BJ (cell line): ENCODE measurements at places on chromosomes 12 and 14.

- DNase-seq, result no peak
These were observed 12.7 kb upstream of the HNF1A start for GRCh38 chr12:120965534-120966091.

DNA sequence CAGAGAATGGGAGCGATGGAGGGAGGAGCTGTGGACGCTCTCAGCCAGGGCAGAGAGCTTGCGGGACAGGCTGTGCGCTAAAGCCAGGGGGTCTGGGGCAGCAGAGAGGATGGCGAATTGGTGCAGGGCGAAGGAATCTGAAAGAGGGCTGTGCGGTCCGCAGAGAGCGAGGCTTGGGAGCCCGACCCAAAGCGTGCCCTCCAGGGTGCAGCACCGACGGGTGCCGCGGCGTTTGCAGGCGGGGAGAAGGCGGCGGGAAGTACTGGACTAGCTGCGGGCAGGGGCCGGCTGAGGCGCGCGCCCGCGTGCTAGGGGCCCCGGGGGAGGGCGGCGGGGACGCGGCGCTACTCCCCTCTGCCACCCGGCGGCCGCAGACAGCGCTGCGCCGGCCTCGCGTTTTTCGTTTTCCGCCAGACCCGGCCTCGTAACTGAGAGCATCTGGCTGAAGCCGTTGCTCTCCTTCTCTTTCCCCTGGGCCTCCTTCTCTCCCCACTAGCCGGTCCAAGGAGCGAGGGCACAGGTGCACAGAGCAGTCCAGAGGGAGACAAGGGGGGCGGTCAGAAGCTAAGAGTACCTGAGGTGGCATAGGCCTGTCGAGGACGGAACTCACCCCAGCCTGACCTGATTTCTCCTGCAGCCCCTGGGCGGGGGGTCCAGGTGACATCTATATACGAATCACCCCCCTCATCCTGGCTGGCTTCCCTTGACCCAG lies 24.9 kb downstream of the SLC6A12 start:
- DNase-seq, result no peak

DNA sequence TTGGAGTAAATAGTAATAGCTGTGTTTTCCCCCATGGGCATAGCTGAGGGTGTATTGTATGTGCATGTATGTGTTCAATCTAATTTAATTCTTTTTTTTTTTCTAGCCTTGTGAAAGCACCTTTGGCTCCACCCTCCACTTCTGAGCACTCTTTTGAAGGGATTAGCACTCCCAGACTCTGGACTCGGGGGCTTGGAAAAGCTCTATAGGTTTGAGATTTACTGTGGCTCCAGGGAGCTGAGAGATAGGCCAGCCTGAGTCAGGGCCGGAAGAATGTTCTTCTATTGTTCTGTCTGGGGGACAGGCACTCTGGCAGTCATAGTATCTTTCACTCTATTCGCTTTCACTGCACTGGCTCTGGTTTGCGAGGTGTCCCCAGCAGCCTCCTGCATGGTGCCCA lies 540.0 kb upstream of the TBX3 start:
- DNase-seq, result no peak

DNA sequence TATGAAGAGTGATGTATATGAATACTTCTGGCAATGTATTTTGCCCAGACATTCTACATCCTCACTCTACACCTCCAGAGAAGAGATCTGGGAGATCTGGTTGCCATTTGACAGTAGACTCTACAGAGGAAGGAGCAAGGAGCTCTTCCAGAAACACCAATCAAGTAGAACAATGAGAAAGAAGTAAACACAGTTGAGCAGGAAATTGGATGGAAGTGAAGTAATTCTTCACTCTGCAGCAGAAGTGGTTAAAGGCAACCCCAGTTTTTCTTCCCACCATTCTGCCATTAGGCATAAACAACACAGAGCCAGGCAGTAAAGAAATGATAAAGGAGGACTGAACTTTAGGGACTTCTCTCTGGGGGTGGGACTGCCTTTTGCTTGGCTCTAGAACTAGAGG lies 48.5 kb upstream of the PRICKLE1 start:
- no peak for DNase-seq

- no peak for DNase-seq
These were observed 233.7 kb downstream of the MON2 start for GRCh38 chr12:62700091-62700880.

DNA sequence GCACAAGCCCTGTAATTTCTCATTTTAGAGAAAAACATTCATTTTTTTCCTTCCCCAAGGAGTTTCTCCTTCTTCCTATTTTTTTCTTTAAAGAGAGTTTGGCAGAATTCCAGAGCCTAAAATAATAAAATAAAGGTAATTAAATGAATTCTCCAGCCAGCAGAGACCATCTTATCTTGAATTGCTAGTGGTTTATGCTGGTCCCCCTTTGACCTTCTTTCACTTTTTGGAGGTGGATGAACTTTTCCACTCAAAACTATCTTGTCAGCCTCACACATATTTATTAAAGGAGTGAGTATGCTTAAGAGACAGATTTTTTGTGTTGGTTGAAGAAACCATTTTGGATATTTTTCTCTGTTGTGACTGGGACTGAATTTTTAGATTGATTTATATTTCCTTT lies 47.6 kb downstream of the ADIPOR2 start:
- DNase-seq, result no peak

- DNase-seq, result no peak
These were observed 673 bp downstream of the BEGAIN start for GRCh38 chr14:100586403-100587085.

- no peak for DNase-seq
These were observed 172.4 kb upstream of the GRIN2B start for GRCh38 chr12:14153803-14154202.

GRCh38 chr12:45575823-45576475 lies 153.6 kb upstream of the ARID2 start:
- DNase-seq, result no peak

GRCh38 chr14:51593397-51593796 lies 58.3 kb upstream of the FRMD6 start:
- DNase-seq, result no peak

GRCh38 chr14:90965765-90966164 lies 94.7 kb downstream of the RPS6KA5 start:
- no peak for DNase-seq

DNA sequence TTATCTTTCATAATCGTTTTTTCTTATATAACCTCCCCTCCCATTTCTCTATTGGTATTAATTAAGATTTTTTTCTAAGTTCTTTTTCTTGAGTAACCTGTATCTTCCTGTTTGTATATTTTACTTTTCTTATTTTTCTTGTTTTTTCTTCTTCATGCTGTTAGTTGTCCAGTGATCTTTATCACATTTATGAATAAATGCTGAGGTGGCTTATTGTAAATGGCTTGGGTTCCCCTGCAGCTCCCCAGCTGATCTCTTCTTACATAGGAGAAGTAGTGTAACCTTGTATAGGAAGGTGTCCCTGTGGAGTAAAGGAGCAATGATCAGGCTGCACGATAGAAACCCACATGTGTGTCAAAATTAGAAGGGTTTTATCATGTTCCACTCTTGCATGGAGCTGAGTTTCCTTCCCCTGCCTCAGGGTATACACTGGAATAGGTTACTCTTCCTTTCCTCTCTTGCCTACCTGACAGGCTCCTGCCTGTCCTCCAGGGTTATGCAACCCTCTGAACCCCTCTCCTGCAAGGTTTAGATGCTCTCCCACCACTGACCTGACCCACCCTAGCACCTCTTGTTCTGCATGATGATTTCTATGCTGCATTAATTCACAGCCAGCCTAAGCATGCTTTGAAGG lies 334.8 kb upstream of the RGS6 start:
- DNase-seq, result no peak

- DNase-seq, result no peak
These were observed 42.0 kb downstream of the LTBP2 start for GRCh38 chr14:74569806-74570591.

DNA sequence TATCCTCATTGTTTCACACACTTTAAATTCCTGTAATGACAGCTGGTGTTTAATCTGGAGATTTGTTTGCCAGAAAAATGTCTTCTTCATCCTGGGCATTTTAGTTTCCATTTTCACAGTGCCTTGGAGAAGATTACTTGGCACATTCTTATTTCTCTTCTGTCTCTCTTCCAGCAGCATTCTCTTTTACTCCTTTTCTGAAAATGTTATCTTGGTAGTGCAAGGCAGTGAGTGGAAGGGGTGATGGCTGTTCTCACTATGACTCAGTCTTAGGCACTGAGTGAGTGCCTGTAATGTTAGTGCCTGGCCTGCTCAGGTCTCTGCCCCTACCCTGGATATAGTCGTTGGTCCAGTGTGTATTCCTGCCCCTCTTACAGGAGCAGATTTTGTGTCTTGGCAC lies 13.1 kb downstream of the CLECL1 start:
- no peak for DNase-seq
